Naive thymus-derived CD4-positive, alpha-beta T cell (primary cell): ENCODE measurements at places on chromosomes 4 and X. TPM values are rescaled to one million over a fixed set of nuclear protein-coding genes. Genes with fewer than 3 reads are reported as not detected.

SMIM10 gene
- 0.23 TPM in 1 of 2 replicates, not detected in the other for total RNA-seq

ITIH6 gene
- not detected for total RNA-seq

ATP1B4 gene
- not detected for total RNA-seq

RNF150 gene
- total RNA-seq, result not detected

EVC2 gene
- total RNA-seq, result 0.27 TPM

EBP gene
- total RNA-seq, result 48.9 TPM

SPACA5 gene
- total RNA-seq, result 0.59 TPM

MGARP gene
- total RNA-seq, result not detected

CXorf49 gene
- not detected for total RNA-seq

PAGE2B gene
- total RNA-seq, result not detected

SRD5A3 gene
- 4.5 TPM for total RNA-seq

PIN4 gene
- 11.6 TPM for total RNA-seq

TNIP3 gene
- 0.57 TPM for total RNA-seq

IGFBP7 gene
- total RNA-seq, result 1.1 TPM

BCORL1 gene
- total RNA-seq, result 7.4 TPM

FGG gene
- total RNA-seq, result not detected in 2 replicates

PITX2 gene
- total RNA-seq, result not detected in 2 replicates

NEXMIF gene
- 3.7 TPM for total RNA-seq

PNMA6A gene
- 0.56 TPM for total RNA-seq

WNK3 gene
- 0.95 TPM for total RNA-seq
